Epithelial cell of proximal tubule (primary cell): ENCODE measurements at places on chromosomes 11 and 22.

DNA sequence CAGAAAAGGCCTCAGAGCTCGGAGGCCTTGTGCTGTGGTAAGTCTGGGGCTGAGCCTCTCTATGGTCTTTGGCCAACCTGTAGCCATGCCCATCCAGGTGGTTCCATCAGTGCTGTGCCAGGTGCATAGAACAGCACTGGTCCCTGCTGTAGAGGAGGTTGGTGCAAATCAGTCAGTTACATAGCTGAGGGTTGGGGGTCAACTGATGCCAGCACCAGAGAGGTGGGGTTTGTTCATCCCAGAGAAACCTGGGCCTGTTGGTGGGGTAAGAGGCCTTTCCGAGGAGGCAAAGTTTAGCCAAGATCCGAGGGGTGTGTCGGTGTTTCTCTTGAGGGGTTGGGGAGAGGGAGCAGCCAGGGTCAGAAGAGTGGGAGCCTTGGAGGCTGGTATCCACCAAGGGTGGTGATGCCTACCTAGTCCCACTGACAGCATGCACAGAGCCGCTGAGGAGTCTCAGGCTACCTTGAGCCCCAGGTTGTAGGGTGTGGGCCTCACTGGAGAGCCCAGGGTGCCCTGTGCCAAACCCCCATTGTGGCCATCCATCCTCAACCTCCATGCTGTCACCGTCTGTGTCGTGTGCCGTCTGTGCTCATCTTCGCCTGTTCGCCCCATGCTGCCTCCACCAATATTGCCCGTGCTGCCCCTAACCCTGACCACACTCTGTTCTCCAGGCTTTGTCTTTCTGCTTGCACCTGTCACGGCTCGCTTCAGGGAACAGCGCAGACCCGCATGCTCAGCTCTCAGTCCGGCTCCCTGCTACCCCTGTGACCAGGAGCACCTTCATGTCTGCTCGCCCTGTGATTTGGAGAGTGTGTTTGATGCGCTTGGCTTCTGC lies 78.7 kb upstream of the SUSD2 start:
- DNase-seq, result no peak

DNA sequence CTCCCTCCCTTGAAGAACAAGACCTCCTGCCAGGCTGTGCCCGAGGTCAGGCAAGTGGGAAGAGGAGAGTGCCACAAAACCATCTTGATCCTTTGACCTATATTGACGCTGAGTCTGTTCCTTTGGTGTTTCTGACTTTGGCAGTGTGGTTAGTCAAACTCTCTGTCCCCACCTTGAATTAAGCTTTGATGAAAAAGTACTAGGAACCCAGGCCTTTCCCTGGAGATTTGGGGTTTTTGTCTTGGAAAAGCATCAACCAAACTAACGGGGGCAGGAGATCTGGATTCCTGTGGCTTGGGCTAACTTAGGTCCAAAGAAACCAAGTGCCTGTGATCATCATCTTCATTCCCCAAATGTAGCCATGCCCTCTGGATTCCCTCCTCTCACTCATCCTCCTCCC lies 40.4 kb downstream of the ARFGAP2 start:
- no peak for DNase-seq

DNA sequence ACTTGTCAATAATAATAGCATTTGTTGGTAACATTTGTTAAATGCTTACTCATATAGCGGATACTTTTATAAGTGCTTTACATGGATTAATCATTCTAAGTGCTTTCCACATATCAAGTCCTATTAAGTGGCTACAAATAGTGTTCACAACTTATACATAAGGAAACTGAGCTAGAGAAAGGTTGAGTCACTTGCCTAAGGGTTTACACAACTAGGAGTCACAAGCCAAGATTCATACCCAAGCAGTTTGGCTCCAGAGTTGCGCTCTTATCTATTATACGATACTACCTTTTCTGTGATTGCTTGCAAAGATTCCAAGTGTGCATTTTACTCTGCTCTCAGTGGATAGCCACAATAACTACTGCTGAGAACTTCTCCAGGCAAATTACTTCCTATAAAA lies 215.9 kb upstream of the CCDC90B start:
- no peak for DNase-seq

DNA sequence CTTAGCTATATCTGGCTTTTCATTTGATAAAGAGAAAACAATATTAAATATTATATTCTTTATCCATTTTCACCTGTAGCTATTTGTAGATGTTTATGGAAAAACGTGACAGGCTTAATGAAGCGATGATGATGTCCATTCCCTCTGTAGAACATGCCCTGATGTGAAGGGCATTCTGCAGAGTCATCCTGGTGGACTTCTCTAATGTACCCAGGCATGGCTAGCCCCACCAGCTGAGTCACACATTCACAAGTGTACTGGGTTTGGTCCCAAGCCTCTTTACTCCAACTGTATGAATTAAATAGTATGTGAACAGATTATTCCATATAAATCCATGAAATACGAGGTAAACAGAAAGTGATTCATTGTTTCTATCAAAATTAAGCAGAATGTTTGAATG lies 139.3 kb downstream of the CADM1 start:
- DNase-seq, result no peak

DNA sequence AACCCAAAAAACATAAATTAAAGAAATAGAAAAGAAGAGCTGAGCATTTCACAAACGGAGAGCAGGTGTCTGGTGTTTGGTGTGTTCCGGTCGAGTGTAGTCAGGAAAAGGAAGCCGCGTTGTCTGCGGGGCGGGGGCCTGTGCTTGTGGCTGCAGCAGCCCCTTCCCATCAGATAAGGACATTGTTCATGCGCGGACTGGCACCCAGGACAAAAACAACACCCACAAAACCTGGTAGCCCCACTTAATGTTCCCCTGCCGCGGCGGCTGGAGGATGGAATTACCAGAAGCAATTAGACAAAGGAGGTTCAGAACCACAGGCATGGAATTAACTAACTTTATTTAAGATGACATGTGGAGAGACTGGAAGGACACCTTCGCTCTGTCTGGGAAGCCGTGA lies 29.9 kb downstream of the KRTAP5-5 start:
- no peak for DNase-seq

DNA sequence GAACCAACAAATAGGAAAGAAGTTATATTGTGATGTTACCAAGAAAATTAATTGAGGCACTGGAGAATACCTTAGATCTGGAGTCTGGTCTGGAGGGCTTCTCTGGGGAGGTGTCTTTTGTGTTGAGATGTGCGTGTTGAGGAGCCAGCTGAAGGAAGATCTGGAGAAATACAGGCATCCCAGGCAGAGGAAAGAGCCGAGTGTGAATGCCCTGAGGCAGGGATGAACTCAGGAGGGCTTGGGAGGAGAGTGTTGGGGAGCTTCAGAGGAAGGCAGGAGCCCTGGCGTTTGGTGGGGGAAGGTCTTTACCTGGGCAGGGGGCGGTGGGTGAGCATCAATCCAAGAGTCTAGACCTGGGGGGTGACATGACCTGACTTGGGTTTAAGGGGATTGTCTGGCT lies 13.1 kb downstream of the SYNGR1 start:
- DNase-seq, result no peak

DNA sequence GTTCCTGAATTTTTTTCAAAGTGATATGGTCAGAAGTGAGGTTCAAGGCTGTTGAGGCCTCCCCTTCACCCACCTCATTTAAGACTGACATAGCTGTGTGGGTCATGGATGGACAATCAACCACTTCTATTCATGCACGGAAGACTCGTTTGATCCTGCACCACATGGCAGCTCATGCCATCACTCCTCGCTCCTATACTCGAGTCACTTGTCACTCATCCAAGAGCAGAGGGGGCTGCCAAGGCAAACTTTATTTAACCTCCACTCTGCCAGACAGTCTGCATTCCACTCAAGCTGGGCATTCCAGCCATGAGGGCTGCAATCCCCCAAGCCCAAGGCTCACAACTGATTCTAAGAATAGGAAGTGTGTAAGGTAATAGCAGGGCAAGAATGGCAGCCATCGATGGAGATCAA lies 34.1 kb downstream of the SNX19 start:
- DNase-seq, result no peak

DNA sequence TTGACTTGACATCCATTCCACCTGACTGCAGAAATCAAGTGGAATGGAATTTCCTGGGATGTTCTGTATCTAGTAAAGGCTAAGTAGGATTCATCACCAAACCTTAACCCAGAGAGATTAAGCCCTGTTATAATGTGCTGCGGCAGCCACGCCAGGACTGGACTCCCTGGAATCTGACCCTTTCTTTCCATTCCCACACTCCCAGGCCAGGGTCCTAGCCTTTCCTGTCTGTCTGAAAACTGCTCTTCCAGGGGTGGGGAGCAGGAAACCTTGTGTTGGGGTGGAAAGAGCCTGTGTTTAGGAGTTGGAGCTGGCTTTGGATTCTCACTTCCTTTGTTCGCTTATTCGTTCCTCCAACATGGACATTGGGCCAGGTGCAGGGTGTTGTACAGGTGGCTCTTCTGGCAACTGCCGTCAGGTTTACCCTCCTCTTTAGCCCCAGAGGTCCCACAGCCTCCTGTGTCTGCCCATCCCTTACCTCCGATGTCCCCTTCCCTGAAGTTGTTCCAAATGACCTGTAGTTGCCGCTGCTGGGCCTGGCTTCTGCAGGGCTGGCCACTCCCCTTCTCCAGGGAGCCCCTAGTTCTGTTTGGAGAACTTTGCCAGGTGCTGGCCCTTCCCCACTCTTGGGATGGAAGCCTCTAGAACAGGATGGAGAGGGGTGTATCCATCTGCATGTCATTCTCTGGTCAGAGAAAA lies 20.5 kb upstream of the PARVB start:
- no peak for DNase-seq

- no peak for DNase-seq
These were observed 376.5 kb downstream of the BUD13 start for GRCh38 chr11:116396331-116396730.

DNA sequence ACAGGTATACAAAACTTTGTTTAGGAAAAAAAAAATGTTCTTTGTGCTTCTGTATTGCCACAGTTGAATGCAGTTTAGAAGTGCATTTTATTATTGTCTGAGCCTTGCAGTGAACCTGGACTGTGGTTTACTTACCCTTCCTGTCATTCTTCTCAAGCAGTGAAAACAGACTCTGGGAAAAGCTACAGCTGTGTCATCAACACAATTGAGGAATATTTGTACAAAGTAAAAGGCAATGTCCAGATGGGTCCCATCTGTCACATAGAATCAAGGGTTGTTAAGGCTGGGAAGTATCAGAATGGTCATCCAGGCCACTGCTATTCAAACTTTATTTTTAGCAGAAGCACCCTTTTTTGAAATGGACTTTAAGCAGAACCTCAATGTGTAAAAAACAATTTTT lies 73.3 kb downstream of the TRIM44 start:
- no peak for DNase-seq
